Activated CD8-positive, alpha-beta memory T cell treated with anti-CD3 and anti-CD28 coated beads, Interleukin-2, amount 10 ng/mL, durations not matched to agents 7 days and 5 days (primary cell): ENCODE measurements at places on chromosomes 16 and 17.

- DNase-seq = no peak
Measured at GRCh38 chr17:34156401-34156740, 98.7 kb upstream of the CCL2 start.

- no peak for DNase-seq
Measured at GRCh38 chr16:66150698-66151482, 215.6 kb upstream of the CDH5 start.

- no peak for DNase-seq
Measured at GRCh38 chr17:77297693-77298666, 157.2 kb downstream of the SEC14L1 start.

- DNase-seq = no peak
Measured at GRCh38 chr16:20074099-20074991, 655 bp upstream of the GPR139 start.

- peak; percentile 68 for DNase-seq
Measured at GRCh38 chr17:32519228-32520103, 32.7 kb downstream of the CDK5R1 start.

- no peak for DNase-seq
Measured at GRCh38 chr17:15026088-15026487, 239.0 kb downstream of the PMP22 start.

GRCh38 chr17:62109924-62110323 is 44.8 kb upstream of the MED13 start:
- DNase-seq = no peak

DNA sequence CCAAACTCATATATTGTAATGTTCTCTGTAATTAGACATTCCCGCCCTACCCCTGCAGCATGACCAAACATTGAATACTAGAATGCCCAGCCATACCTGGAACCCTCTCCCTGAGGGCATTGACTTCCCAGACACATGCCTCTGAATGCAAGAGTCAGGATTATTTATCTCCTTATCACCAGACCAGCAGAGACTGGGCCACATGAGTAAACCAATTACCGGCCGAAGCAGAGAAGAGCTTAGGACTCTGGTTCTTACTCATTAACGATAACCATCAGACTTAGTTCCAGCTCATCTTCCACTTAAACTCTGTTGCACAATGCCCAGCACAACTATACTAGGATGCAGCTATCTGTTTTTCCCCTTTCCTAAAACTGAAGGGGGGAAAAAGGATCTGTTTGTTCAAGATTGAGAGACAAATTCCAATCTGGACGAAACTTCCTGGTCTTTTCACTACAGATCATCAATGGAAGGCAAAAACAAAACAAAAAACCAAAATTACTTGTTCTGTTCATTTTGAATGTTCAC is 88.2 kb upstream of the CORO6 start:
- no peak for DNase-seq

- DNase-seq = no peak
Measured at GRCh38 chr17:67785504-67785903, 39.8 kb upstream of the BPTF start.

GRCh38 chr17:60091908-60092331 is 13.2 kb upstream of the HEATR6 start:
- DNase-seq = no peak

GRCh38 chr17:65277576-65277975 is 140.4 kb downstream of the RGS9 start:
- DNase-seq = no peak

GRCh38 chr16:86681031-86681756 is 102.8 kb downstream of the FOXL1 start:
- DNase-seq = no peak

GRCh38 chr17:2911035-2911754 is 115.0 kb downstream of the RAP1GAP2 start:
- DNase-seq = no peak

DNA sequence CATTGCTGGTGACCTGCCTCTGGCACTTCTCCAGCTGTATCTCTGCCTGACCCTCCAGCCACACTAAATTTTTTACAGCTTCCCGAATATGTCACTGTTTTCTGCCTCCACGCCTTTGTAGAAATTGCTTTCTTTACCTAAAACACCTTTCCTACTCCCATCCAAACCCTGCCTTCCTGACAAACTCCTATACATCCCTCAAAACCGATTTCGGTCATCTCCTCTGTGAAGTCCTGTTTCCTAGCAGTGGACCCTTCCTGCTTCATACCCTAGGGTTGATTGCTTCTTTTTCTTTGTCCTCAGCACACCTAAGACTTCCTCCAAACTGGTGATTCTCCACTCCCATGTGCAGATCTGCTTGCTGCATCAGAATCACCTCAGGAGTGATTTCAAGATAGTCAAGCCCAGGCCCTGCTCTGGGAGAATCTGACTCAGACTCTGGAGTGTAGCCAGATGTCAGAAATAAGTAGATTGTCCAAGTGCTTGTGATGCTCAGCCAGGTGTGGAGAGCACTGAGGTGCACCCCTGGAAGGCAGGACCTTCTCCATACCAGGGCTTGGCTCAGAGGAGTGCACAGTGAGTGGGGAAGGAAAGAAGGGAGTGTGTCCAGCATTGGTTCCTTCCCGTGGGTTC is 184.2 kb downstream of the COPRS start:
- DNase-seq = no peak

DNA sequence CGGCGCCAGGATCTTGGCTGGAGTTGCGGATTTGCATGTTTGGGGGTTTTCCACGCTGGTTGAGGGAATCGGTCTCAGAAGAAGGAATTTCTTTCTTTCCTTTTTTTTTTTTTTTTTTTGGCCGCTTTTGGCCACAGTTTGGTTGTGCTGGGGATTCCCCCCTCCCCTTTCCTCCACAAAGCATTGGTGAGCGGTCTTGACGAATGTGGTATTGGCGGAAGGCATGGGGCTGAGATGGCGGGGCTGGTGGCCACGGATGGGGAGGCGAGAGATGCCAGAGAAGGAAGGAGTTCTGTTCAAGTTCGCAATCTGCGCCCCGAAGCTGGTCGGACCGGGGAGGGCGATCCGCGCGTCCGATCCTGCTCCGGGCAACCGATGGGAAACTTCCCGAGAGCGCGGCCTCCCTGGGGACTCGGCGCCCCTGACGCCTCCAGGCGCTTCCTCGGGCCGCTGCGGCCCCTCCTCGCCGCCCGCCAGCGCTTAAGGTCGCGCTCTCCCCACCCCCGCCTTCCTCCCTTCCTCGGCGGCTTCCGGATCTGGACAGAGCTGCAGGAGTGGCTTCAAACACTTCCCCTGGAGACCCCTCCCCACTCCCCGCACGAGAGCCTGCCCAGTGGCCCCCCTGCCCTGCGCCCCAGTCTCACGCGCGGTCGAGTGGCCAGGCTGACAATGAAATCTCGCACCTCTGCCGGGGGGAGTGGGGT is 43.2 kb downstream of the RAI1 start:
- peak; percentile 54 for DNase-seq

GRCh38 chr17:36736201-36737156 is 135.1 kb downstream of the MRM1 start:
- DNase-seq = no peak

DNA sequence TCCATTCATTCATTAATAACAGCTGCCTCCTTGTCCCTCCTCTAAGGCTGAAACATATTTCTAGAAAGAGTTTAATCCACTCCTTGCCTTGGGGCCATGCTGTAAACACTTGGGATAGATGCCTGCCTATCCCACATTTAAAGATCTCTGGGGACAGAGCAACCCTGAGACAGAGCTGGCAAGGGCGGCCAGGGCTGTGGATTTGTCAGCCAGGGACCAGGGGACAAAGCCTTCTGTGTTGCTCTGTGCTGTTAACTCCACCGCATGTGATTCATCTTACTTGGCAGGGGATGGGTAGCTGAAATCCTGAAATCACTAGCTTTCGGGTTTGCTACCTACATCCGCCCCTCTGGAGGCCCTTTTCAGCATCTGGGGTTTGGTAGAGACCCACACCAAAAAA is 392.9 kb downstream of the SLC39A11 start:
- no peak for DNase-seq

DNA sequence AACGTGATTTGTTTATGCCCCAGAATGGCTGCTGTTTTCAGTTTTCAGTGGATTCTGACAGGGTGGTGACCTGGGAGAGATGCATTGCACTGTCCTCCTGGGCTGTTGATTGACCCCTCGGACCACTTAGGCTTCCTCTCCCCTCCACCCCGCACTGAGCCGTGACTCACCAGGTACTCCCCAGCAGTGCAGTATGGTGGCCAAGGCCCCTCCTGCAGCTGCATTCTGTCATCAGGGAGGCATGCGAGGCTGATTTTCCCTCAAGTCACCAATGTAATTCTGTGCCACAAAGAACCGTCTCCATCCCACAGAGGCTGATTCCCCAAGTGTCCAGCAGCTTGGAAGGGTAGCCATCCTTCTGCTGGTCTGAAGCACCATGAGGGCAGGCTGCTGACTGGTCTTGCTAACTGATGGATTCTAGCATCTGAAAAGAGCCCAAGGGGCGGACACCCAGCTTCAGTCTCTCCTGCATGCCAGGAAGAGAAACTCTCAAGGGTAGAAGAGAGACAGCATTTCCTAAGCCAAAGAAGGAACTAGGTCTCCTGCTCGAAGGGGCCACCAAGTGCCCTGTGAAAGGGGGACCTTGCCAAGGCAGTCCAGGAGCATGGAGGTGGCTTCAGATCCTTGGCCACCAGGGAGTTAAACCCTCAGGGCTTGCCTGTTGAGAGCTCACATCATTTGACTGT is 148.1 kb downstream of the SOCS1 start:
- DNase-seq = no peak

DNA sequence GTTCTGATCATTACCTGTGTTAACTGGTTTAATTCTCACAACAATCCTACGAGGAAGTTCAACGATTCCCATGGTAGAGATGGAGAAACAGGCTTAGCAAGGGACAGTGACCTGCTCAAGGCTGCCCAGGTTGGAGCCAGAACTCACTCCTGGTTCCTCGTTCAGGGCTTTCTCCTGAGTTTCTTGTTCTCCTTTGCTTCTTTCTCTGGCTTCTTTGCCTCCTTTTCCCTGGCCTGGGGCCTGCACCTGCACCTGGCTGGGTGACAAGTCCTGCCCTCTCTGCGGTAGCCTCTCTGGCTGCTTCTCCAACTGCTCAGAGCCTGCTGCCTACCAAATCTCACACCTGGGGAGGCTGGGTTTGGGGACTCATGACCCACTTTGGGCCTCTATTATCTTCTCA is 2.8 kb downstream of the CCL22 start:
- no peak for DNase-seq

- DNase-seq = peak; percentile 93
Measured at GRCh38 chr16:23595951-23596720, at the start of gene NDUFAB1. Gene NDUFAB1, minus strand, starts transcription at chr16:23596316. Its CDS starts 26 bp downstream, at chr16:23596290.

DNA sequence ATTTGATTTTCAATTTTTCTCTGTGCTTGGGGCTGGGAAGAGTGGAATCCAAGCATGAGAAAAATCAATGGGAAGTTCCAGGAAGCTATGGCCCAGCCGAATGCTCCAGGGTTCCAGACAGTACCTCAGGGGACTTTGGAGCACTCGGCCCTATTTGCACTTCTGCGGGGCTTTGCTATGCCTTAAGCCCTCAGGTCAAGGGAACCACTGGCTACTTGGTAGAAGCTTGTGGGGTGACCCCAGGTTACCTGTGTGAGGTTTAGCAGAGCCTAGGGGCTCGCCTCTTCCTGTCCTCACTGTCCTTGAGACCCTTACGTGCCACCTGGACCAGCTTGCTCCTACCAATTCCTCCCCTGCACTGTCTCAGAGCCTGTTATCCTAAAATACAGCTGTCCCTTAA is 121.3 kb downstream of the MGAT5B start:
- no peak for DNase-seq

- DNase-seq = no peak
Measured at GRCh38 chr17:42141382-42141781, 13.4 kb downstream of the RAB5C start.

GRCh38 chr17:76082326-76083251 is 3.6 kb downstream of the ZACN start:
- DNase-seq = no peak

GRCh38 chr16:14334366-14335080 is 263.4 kb downstream of the MRTFB start:
- no peak for DNase-seq

DNA sequence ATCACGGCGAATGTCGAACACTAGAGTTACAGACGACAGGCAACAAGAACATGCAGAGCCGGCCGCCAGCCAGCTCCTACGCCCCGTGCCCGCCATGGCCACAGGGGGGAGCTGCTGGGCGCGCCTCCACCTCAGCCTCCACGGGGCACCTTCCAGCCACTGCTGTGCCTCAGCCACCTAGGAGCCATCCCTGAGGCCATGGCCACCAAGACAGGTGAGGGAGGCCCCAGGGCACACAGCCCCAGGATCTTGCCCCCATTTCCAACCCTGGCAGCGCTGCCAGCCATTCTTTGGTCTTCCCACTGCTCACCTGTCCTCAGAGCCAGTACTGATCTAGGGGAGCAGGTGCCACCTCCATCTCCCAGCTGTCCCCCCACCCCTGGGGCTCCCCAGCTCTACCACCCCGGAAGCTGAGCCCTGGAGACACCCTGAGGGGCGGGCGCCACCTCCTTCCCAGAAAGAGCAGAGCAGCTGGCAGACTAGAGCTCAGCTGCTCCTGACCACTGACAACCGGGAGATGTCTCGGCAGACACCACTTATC is 11.8 kb downstream of the GNPTG start:
- peak; percentile 79 for DNase-seq

DNA sequence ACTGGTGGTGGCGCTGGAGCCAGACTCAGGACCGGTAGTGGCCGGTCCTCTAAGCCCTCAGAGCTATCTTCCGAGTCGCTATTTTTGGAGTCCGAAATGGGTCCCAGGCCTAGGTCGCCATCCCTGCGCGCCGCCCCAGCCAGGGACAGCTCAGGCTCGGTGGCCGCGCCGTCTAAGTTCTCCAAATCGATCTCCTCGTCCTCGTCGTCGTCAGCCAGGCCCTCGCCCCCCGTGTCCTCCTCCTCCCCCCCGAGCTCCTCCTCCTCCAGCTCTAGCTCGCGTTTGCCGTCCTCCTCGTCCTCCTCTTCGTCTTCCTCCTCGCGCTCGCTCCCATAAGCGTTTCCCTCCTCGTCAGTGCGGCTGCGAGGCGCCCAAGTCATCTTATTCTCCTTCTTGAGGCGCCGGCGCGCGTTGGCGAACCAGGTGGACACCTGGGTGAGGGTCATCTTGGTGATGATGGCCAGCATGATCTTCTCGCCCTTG is 1.6 kb downstream of the IRX3 start:
- no peak for DNase-seq

GRCh38 chr17:81340607-81341515 is 45.8 kb upstream of the SLC38A10 start:
- no peak for DNase-seq

GRCh38 chr16:62954144-62955032 is 918.1 kb upstream of the CDH8 start:
- no peak for DNase-seq

- no peak for DNase-seq
Measured at GRCh38 chr17:76363107-76363842, 9.6 kb upstream of the PRPSAP1 start.
